ENCODE measurements at places on chromosomes 5 and 9. TPM values are rescaled to one million over a fixed set of nuclear protein-coding genes. Genes with fewer than 3 reads are reported as not detected.

- DNase-seq = no peak
- H3K27ac ChIP-seq = peak within 1 kb of the TSS; percentile 63
- no peaks in the 10 kb centered on the region for H3K27me3 ChIP-seq
- H3K4me3 ChIP-seq = peak within 1 kb of the TSS; percentile 55
- no peaks in the 10 kb centered on the region for H3K36me3 ChIP-seq
Measured at GRCh38 chr9:122370869-122371755, at the start of gene PTGS1. Gene PTGS1, plus strand, starts transcription at chr9:122371024. Its CDS starts 61 bp downstream, at chr9:122371085.

- H3K27me3 ChIP-seq = no peaks in the 10 kb centered on the region
- H3K27ac ChIP-seq = no peak overlapping the region
- peaks cover 60% of the 10 kb centered on the region for H3K4me1 ChIP-seq
- H3K4me3 ChIP-seq = no peak overlapping the region
Measured at GRCh38 chr5:39414426-39414825, 10.4 kb downstream of the DAB2 start.

GRCh38 chr5:78268356-78268755 lies 26.1 kb downstream of the AP3B1 start:
- peaks cover 2% of the 10 kb centered on the region for H3K4me1 ChIP-seq
- no peak overlapping the region for H3K27ac ChIP-seq
- H3K4me3 ChIP-seq = no peak overlapping the region
- H3K36me3 ChIP-seq = peaks cover 27% of the 10 kb centered on the region
- DNase-seq = no peak

The RIOK2 gene
- total RNA-seq = 7.4 TPM

GRCh38 chr5:112703866-112704820 lies 33.5 kb upstream of the APC start:
- no peaks in the 10 kb centered on the region for H3K27me3 ChIP-seq
- no peak overlapping the region for H3K27ac ChIP-seq
- H3K36me3 ChIP-seq = no peaks in the 10 kb centered on the region

DNA sequence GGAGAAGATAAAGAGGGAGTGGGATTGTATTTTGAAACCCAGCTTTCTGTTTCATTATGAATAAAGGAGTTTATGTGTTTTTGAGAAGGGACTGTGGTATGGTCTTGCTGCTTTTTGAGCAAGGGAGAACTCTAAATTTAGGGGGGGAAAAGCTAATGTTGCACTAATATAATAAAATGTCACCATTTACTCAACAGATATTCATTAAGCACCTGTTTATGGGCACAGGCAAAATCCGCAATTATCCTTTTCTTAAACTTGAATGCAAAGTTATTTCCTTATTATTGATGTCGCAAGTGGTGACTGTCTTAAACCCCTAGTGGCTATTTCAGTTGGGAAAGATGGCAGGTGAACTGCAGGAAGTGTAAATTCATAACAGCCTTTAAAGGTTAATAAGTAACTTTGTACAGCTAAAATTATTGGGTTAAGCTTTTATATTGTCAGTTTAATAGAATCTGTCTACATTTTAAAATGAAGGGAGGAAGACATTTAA lies 1.5 kb downstream of the CDC42SE2 start:
- peak overlapping the region; percentile 99 for H3K4me3 ChIP-seq
- H3K4me1 ChIP-seq = peaks cover 54% of the 10 kb centered on the region
- DNase-seq = no peak
- H3K27ac ChIP-seq = no peak overlapping the region

- H3K36me3 ChIP-seq = no peaks in the 10 kb centered on the region
- no peak overlapping the region for H3K27ac ChIP-seq
Measured at GRCh38 chr5:36861871-36862270, 14.7 kb upstream of the NIPBL start.

The CXCL14 gene
- total RNA-seq = 247 TPM

The FOXI1 gene
- 2.4 TPM for total RNA-seq

The CDH9 gene
- total RNA-seq = not detected

The LTC4S gene
- total RNA-seq = 4.2 TPM

The STPG3 gene
- total RNA-seq = 1.2 TPM

The GNAQ gene
- 18.9 TPM for total RNA-seq

DNA sequence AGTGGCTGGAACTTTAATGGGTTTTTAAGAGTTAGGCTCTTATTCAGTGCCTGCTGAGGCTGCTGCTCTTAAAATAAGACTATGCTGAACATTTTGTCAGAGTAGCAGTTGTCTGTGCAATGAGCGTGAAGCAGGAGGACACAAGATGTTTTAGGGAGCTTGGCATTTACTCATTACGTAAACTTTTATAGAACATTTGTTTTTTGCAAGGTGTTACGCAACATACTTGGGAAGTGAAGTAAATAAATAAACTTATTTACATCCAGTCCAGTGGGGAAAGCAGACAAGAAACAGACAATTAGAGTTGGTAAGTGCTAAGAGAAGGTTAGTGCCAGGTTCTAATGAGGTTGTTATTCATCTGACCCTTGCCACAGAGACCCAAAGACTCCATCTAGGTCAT lies 226.0 kb downstream of the HINT1 start:
- DNase-seq = no peak
- no peaks in the 10 kb centered on the region for H3K27me3 ChIP-seq
- no peaks in the 10 kb centered on the region for H3K36me3 ChIP-seq
- no peaks in the 10 kb centered on the region for H3K4me1 ChIP-seq
- H3K27ac ChIP-seq = no peak overlapping the region
- no peak overlapping the region for H3K4me3 ChIP-seq

DNA sequence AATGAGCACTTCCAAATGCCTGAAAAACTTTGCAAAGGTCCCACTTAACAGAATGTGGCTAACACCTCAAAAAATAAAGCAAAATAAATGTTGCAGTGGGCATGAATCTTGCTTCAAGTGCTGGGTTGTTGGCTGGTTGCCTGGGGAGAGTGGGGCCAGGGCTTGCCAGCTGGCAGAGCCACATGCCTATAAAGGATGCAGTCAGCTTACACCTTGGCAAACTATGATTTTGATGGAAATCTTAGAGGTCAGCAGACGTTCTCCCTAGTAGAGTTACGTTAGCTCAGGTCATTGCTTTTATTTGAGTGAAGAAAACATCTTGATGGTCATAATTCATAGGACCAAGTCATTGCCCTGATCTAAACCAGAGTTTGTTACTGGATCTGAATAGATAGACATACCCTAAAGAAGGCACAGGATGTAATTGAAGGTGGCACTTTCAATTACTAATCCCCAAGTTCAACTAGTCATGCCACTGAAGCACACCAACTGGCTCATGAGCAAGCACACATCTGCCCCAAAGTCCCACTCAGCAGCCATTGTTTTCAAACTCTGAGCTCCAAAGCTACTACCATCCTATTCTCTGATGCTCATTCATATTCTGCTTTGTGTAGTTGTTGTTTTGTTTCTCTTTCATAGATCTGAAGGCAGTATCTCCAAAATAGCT lies 51.2 kb upstream of the ZSWIM6 start:
- H3K27me3 ChIP-seq = no peaks in the 10 kb centered on the region
- H3K4me1 ChIP-seq = peaks cover 8% of the 10 kb centered on the region
- H3K27ac ChIP-seq = no peak overlapping the region
- no peaks in the 10 kb centered on the region for H3K36me3 ChIP-seq
- DNase-seq = no peak

The ZNF618 gene
- 5.8 TPM for total RNA-seq

GRCh38 chr9:111000202-111000601 lies 38.1 kb downstream of the LPAR1 start:
- H3K27ac ChIP-seq = no peak overlapping the region
- no peak for DNase-seq
- no peaks in the 10 kb centered on the region for H3K36me3 ChIP-seq
- H3K4me1 ChIP-seq = peaks cover 27% of the 10 kb centered on the region
- no peaks in the 10 kb centered on the region for H3K27me3 ChIP-seq

- H3K27ac ChIP-seq = no peak overlapping the region
- H3K36me3 ChIP-seq = no peaks in the 10 kb centered on the region
- no peaks in the 10 kb centered on the region for H3K27me3 ChIP-seq
- no peaks in the 10 kb centered on the region for H3K4me1 ChIP-seq
- no peak overlapping the region for H3K4me3 ChIP-seq
Measured at GRCh38 chr5:17295671-17296070, 78.2 kb downstream of the BASP1 start.

The UIMC1 gene
- 19.2 TPM for total RNA-seq

The NTNG2 gene
- total RNA-seq = 0.39 TPM

DNA sequence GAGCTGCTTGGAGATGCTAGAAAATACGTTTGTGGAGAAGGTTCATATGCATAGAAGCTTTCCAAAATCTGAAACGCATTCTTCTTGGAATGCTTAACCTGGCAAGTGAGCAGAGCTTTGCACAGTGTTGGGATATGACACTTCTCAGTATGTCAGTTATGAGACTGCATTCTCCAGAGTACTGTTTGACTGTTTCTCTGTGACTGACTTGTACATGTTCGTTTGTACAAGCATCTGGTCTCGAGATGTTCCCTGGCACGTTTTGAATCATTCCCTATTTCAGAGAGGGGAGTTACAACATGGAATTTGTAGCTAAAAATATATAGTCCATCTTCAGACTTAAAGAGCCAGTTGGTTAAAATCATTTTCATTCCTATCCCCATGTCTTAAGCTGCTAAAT lies 272.4 kb downstream of the ARRDC3 start:
- no peak for DNase-seq
- no peak overlapping the region for H3K4me3 ChIP-seq
- peaks cover 19% of the 10 kb centered on the region for H3K4me1 ChIP-seq
- H3K27ac ChIP-seq = peak overlapping the region; percentile 48
- no peaks in the 10 kb centered on the region for H3K36me3 ChIP-seq

DNA sequence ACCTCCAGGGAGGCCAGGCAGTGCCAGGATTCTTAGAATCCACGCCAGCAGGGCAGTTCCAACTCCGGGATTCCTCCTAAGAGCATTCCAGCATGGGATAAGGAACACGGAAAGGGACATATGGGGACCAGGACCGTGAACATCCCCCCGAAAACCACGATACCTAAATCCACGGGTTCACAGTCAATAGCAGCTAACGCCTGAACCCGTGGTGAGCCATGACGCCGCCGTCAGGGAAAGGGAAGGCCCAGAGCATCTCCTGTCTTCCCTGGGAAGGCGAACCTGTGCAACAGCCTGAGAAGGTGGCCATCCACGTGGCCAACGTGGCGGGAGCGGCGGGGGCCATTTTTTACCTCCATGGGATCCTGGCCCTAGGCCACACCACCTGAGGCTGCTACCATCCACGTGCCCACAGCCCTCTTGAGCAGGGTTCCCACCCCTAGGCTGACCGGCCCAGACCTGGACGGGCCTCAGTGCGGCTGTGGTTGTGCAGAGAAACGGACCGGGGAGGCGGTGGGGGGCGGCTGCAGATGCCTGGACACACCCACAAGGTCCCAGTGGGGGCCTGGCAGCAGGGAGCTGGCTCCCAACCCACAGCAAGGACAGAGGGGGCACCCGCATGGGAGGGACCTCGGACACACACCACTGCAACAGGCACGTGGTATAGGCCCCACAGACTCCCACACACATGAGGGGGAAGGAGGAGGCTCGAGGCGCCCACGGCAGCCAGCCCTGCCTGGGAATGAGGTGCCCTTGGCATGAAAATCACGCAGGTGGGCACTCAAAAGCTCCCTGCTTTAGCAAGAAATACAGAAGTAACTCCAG lies 42.8 kb downstream of the SLC12A7 start:
- DNase-seq = no peak
- no peak overlapping the region for H3K4me3 ChIP-seq
- no peak overlapping the region for H3K27ac ChIP-seq
- H3K4me1 ChIP-seq = no peaks in the 10 kb centered on the region
- H3K27me3 ChIP-seq = no peaks in the 10 kb centered on the region

GRCh38 chr5:161847941-161848391 lies at the start of gene GABRA1:
Gene GABRA1, plus strand, starts transcription at chr5:161848120. Its CDS starts 2,691 bp downstream, at chr5:161850811.
- H3K27me3 ChIP-seq = peaks cover 31% of the 10 kb centered on the region
- H3K4me1 ChIP-seq = peaks cover 5% of the 10 kb centered on the region
- H3K27ac ChIP-seq = no peak within 1 kb of the TSS
- DNase-seq = no peak

GRCh38 chr5:43155394-43156096 lies 34.8 kb downstream of the ZNF131 start:
- no peak overlapping the region for H3K27ac ChIP-seq
- H3K27me3 ChIP-seq = no peaks in the 10 kb centered on the region
- peaks cover 18% of the 10 kb centered on the region for H3K36me3 ChIP-seq
- no peak for DNase-seq
- H3K4me1 ChIP-seq = no peaks in the 10 kb centered on the region

The LAMC3 gene
- total RNA-seq = 5.4 TPM

DNA sequence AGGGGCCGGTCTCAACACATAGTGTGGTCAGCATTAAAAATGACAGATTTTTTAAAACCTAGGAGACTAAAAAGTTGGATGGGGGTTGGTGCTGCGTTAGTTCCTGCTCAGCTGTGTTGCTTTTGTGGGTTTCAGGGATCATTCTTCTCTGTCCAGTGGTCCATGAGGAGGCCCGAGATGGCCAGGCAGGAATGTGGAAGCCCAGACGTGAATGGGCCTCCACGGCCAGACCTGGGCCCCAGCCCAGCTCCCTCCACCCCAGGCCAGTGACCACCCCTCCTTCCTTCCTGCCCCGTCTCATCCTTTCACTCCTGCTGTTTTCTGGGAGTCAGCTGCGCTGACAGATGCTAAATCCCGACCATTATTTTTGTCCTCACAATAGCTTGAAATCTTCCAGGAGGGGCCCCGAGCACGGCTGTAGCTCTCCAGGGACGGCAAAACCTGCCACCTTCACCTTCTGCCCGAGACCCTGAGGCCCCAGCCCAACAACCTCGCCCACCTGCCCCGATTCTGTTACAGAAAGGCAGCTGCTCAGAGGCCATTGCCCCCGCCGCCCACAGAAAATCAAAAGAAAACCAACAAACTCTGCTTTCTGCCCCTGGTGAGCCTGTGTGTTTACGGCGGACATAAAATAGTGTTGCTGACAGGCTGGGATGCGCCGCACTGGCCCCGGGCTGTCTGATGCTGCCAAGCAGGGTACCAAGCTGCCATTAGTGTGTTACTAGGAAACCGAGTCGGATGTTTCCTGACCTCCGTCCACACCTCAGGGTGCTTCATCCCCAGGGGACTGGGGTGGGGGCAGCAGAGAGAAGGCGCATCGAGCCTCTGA lies 83.7 kb upstream of the SARDH start:
- H3K4me3 ChIP-seq = no peak overlapping the region
- no peak for DNase-seq
- H3K36me3 ChIP-seq = no peaks in the 10 kb centered on the region
- no peak overlapping the region for H3K27ac ChIP-seq
- no peaks in the 10 kb centered on the region for H3K27me3 ChIP-seq
- H3K4me1 ChIP-seq = no peaks in the 10 kb centered on the region

The FOXD4L4 gene
- total RNA-seq = not detected

DNA sequence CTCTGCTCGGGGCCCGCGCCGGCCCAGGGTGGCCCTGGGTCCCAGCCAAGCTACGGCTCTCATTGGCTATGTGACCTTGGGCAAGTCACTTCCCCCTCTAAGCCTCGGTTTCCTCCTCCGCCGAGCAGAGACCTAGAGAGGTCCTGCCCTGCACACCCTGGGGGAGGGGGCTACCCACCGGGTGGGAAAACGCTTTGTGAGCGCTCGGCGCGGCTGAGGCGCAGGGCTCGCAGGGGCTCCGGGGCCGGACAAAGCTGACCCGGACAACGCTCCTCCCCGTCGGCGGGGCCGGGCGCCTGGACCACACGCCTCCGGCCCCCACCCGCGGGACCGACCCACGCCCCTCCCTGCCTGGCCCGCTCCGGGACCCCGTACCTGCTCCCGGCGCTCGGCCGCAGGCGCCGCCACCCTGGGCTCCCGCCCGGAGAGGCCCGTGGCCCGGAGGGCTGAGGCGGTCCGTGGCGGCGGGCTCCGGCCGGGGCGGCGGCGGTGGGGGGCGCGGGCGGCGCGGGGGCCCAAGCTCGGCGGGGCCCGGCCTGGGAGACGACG lies 85.7 kb upstream of the MELK start:
- H3K36me3 ChIP-seq = no peaks in the 10 kb centered on the region
- H3K27me3 ChIP-seq = no peaks in the 10 kb centered on the region
- peak overlapping the region; percentile 97 for H3K4me3 ChIP-seq
- H3K4me1 ChIP-seq = peaks cover 28% of the 10 kb centered on the region

The GLE1 gene
- total RNA-seq = 28.1 TPM
